Stomach (tissue), 19 donors: ENCODE measurements at places on chromosomes 1 and 21.

DNA sequence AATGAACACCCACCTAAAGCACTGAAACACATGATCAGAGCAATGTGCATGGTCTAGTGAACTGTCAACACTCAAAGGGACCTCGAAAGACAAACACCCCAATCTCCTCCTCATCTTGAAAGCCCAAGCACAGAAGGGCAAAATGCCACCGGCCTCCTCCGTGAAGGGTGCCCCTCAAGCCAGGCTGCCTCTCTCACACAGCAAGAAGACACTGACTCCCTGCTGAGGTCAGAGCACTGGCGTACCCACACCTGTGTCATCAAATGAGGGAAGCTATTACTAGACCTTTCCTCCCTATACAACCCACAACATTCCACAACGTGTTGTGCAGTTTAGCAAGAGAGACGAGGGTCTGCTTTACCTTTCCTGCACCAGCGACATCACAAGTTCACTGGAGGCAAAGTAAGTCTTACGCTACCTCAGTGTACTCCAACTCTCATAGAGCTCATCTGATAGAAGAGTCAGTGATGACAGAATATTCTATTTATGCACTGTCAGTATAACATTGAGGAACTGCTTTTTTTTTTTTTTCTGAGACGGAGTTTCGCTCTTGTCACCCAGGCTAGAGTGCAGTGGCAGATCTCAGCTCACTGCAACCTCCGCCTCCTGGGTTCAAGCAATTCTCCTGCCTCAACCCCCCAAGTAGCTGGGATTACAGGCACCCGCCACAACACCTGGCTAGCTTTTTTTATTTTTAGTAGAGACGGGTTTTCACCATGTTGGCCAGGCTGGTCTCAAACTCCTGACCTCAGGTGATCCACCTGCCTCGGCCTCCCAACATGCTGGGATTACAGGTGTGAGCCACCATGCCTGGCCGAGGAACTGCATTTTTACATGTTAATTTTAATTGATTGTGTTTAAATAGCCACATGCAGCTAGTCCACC, 3.3 kb downstream of the SH3BP5L start:
- DNase-seq: no peak

GRCh38 chr1:112026016-112026415, 36.5 kb upstream of the KCND3 start:
- DNase-seq: no peak

GRCh38 chr1:67381154-67381553, 49.0 kb downstream of the SERBP1 start:
- DNase-seq: no peak

DNA sequence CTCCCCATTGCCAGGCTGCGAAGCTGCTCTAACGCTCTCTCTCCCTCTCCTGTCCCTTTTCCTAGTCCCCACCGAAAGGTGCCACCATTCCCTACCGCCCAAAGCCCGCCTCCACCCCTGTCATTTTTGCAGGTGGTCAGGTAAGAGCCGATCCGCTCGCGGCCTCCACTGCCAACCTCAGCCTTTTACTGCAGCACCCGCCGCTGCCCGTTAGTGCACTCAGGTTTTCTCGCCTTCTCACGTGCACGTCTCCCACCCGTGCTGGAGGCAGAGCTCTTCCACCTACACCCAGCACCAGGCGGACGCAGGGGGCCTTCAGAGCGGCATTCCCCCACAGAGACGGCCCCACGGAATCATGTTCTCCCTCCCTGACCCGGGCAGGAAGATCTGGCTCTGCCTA, 67.7 kb upstream of the COL6A1 start:
- DNase-seq: no peak

DNA sequence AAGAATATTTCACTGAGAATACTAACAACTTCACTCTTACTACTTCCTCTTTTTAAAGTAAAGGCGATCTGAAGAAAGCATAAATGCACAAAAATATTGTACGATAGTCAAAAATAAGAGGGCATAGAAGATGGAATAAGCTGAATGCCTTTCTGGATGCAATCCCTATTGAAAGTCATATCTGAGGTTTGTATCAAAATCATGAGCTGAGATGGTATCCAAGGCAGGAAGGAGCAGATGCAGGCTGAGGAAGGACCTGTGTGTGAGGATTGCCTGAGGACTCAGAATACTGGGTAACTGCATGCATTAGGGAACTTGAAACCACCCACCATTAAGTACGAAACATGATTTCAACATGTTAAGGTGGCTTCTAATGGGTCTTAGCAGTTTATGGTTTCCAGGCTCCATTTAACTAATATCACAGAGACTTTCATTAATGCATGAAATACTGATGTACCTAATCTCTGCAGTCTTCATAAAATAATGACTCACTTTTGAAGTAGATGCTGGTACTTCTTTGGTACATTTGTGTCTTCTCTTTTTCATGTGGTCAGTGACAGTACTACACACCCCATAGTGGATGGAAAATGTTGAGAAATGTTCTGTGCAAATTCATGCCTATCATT, 29.6 kb upstream of the RGS1 start:
- no peak for DNase-seq

DNA sequence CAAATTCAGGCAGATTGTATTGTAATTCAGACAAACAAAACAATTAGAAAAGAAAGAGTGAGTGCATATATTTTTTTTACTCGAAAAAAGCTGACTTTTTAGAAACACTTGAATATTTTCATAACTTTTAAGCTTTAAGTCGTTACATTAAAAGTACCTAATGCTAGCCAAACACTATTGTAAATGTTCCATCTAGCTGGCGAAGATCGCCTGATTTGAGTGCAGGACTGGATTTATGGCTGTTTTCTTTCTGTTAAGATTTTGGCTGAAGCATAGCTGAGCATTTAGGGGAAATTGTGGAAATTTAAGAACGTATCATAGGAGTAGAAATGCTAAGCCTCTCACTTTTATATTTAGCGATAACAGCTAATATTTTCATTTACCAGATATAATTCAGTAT, 24.6 kb downstream of the LRRC7 start:
- no peak for DNase-seq

- DNase-seq: peak; percentile 41
Measured at GRCh38 chr1:247054992-247055415, 23.6 kb downstream of the ZNF670 start.

GRCh38 chr1:114517348-114517747, 6.3 kb upstream of the TRIM33 start:
- DNase-seq: no peak

- DNase-seq: peak; percentile 91
Measured at GRCh38 chr1:12208764-12209494, 20.9 kb upstream of the VPS13D start.

GRCh38 chr1:188895611-188896010, 1582.1 kb downstream of the BRINP3 start:
- DNase-seq: no peak

- DNase-seq: no peak
Measured at GRCh38 chr21:41459884-41460534, 34.0 kb downstream of the MX1 start.

- DNase-seq: peak; percentile 34
Measured at GRCh38 chr1:21321963-21322680, 31.9 kb upstream of the ECE1 start.

DNA sequence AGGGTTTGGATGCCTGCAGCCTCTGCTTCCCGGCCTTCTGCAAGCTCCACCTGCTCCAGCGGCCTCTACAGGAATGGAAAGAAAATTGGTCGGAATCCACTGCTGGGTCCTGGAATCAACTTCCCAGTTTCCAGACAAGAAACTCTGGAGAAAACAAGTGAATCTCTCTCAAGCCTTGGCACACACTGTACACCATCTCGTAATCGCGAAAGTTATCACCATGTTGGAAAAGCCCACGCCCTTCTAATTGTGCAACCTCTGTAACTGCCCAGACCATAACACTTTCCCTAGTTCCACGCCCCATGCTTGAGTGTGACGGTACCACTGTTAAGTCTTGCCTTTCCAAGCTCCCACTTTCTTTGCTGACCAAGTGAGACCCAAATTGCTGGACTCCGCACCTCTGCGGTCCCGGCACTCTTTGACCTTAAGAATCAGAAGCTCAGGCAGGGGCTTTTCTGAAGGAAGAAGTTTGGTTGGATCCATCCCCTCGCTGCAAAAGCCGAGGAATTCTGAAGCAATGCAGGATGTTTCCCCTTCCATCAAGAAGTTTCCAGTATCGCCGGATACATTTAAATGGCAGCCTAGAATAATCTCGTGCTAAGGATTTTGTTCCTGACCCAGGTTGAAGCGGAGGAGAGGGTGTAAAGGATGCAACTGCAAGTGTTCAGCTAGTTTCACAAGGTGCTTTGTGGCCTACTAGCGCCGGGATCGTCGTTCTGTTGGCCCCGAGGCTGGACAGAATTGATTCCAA, 6.2 kb downstream of the NR5A2 start:
- peak; percentile 73 for DNase-seq

DNA sequence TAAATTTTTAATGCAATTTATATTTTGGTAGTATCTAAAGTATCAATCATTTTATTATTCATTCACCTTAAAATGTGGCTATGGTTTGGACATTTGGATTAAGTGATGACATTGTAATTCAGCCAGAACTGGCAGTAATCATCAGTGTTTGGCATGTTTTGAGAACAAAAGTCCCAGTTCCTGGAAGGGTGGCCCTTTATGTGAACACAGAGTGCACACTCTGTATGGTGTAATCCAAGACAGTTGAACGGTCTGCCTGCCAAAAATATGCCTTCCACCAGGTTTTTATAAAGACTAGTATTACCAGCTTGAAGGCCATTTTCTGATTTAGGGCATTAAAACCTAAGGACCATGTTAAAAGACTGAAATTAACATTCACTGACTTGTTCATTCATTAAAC, 448.7 kb downstream of the LTN1 start:
- no peak for DNase-seq

GRCh38 chr1:206654828-206655227, 19.5 kb downstream of the DYRK3 start:
- DNase-seq: no peak
